ENCODE measurements at places on chromosomes 6 and 20.

DNA sequence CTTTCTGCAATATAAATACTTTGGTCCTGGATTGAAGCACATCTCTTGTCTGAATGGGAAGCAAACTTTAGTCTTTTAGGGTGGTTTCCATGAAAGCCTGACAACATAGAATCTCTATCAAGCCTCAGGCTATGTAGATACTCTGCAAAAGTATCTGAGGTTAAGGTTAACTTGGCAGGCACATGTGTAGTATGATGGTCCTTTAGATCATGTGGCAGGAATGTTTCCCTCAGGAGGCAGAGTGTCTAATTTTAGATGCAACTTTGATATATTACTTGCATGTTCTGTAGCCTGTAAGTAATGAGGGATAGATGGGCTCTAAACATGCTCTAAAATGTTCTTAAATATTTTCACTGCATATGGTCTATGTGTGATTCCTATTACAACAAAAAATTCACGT lies 8.2 kb downstream of the MYB start:
- no peak for DNase-seq

DNA sequence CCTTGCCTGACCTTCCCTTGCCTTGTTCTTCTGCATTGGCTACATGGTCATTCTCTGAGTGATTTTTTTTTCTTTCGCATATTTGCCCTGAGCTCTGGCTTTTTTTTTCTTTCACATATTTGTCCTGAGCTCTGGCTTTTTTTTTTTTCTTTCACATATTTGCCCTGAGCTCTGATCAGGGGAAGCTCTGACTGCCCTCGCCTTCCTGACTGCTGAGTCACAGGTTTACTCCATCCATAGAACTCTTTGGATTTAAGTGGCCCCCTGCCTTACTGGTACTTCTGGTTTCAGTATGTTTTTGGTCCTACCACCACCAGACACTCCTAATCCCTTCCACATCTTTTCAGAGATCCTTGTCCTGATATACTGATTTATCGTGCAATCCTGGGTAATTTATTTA lies 201.1 kb downstream of the OGFRL1 start:
- DNase-seq: no peak

GRCh38 chr20:906703-907270 lies 9.3 kb downstream of the ANGPT4 start:
- no peak for DNase-seq

DNA sequence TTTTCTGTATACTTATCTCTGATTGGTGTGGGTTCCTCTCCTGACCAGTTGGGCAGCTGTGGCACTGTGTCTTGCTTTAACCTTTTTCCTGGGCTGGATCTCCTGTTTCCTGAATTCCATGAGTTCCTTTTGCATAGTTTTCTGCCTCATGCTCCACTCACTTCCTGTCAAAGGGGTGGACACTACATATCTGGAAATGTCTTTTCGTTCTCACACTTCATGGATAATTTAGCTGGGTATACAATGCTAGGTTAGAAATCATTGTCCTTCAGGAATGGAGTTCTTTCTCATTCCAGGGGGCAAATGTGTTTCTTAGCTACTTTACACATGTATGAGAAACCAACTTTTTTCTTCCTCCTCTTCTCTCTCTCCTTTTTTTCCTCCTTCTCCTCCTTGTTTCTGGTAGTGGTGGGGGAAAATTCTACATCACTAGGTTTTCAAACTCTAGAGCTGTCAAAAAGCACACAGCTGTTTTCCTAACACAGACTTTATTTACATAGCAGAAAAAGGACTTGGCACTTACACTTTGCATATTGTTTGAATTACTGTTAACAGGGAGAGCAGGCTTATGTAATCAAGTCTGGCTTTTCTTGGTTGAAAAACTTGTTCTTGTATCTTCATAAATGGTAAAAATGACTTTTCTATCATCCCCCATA lies 9.0 kb upstream of the DDX27 start:
- no peak for DNase-seq

DNA sequence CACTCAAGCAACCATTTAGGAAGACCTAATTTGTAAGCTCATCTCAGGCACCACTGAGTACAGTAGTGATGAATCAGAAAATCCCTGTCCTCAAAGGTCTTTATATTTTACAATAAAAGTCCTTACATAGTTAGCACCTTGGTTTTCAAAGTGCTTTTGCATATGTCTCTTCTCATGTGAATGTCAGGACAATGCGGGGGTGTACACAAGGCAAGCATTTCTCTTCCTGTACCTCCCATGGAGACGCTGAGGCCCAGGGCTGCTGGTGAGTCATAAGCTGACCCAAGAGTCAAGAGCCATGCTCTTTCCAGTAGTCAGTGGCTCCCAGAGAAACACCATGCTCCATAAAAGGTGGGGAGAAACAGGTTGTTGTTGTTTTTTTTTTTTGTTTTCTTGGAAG lies 174.0 kb downstream of the GJA10 start:
- DNase-seq: no peak

DNA sequence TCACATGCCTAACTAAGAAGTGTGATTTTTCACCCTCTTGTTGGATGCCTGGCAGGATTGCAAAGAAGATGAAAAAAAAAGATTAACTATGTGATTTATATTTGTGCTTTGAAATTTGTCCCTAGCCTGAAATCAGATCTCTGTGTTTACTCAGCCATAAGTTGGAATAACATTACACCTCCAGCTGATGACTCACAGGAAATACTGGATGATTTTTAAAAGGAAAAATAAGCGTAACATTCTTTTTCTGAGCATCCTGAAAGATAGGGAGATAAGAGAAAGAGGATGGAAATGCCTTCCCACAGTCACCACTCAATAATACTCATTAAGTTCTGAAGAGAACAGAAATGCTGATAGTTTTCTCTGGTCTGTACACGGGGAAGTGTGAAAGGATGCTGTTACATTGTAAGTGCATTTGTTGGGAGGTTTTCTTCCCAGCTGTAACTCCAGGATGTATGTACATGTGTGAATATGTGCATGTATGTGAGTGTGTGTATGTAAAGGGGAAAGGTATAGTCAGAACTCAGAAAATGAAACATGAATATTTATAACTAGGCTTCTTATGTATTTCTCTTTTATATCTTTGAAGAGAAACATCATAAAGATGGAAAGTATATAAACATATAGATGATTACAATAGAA lies 37.4 kb upstream of the RIPPLY2 start:
- DNase-seq: no peak

GRCh38 chr6:24658573-24659560 lies 7.8 kb downstream of the TDP2 start:
- DNase-seq: no peak

- no peak for DNase-seq
Measured at GRCh38 chr20:37537505-37537904, 9.8 kb upstream of the BLCAP start.

GRCh38 chr6:91166271-91167046 lies 579.6 kb upstream of the MAP3K7 start:
- DNase-seq: no peak

DNA sequence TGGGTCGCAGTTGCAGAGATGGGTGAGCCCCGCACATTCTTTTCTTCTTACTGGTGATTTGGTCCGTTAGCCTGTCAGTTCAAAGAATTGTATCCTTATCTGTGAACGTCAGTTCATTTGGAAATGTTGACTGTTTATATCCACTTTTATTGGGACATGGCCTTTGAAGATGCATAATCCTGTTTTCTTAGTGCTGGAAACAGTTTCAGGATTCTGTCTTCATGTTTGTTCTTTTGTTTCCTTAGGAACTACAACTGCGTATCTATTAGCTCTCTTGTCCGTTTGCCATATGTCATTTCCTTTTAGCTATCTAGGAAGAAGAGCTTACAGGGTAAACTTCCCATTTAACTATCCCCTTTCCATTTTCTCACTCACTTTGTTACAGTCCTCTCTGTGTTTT lies 35.0 kb upstream of the TULP1 start:
- no peak for DNase-seq

- no peak for DNase-seq
Measured at GRCh38 chr6:138105446-138105845, 1.8 kb downstream of the PERP start.

- DNase-seq: no peak
Measured at GRCh38 chr6:134295953-134296553, 21.9 kb downstream of the SGK1 start.

GRCh38 chr6:164378330-164378729 lies 931.1 kb downstream of the C6orf118 start:
- DNase-seq: no peak

- DNase-seq: no peak
Measured at GRCh38 chr6:16512544-16513290, 248.5 kb downstream of the ATXN1 start.

- no peak for DNase-seq
Measured at GRCh38 chr6:36544228-36544627, 3.1 kb downstream of the STK38 start.

- no peak for DNase-seq
Measured at GRCh38 chr6:75397656-75398465, 95.7 kb downstream of the FILIP1 start.

- DNase-seq: no peak
Measured at GRCh38 chr6:33571637-33572316, 8.3 kb downstream of the BAK1 start.
